Cerebellar nuclear complex (tissue), 1 donor: ENCODE measurements at places on chromosomes 12 and 14.

- no peak for DNase-seq
These were observed 147.4 kb downstream of the ANO2 start for GRCh38 chr12:5797661-5798060.

DNA sequence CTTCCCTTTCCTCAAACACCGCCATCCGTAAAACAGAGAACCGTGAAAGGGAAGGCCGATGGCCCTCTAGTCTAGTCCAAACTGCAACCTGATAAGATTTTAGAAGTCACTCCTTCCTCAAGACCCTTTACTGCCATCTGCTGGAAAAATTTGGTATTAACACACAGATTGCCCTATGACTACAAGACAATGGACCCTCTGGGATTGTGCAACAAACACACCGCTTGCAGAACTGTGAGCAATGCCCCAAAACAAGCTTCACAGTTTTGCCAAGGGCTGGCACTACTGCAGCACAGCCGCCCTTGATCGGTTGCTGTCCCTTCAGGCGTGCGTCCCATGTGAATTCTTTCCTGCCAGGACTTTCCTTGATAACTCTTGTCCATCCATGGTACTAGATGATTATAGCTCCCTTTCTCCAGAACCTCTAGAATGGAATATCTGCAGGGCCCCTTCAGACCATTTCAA, 23.1 kb downstream of the LLPH start:
- DNase-seq: peak; percentile 29

- no peak for DNase-seq
These were observed 3.4 kb upstream of the PPM1A start for GRCh38 chr14:60245380-60246177.

GRCh38 chr14:36424478-36425102, 95.4 kb downstream of the NKX2-1 start:
- DNase-seq: no peak

DNA sequence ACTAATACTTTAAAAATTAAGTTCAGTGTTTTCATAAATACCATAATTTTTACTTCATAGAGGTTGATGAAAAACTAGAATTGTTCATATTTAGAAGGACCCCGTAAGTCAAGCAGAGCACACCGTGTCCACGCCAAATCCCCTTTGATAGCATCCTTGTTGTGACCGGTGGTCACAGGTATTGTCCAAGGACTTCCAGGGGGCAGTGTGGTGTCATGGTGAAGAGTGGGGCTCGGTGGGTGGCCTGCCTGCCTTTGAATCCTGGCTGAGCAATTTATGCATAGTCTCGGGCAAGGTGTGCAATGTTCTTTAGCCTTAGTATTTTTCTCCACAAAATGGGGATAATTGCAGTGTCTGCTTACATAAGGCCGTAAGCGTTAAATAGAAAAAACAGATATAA, 169.9 kb downstream of the KTN1 start:
- no peak for DNase-seq

GRCh38 chr14:91009501-91010152, 50.8 kb downstream of the RPS6KA5 start:
- DNase-seq: no peak

DNA sequence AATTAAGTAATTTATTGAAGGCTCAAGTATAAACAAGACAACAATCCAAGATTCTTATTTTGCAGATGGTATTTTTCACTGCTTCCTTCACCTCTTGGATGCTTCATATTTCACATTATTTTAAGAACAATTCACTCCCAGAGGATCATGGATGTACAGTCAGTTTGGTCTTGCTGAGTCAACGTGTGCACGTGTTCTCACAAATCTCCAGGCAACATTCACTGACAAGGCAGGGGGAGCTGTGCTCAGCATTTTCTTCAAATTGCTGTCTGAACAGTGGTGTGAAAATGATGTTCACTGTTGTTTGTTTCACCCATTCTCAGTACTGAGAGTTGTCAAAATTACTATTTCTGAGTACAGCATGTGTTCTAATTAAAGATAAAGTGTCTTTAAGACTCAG, 118.3 kb upstream of the SLC38A4 start:
- no peak for DNase-seq

- no peak for DNase-seq
These were observed 35.7 kb downstream of the RAB21 start for GRCh38 chr12:71790331-71790730.

DNA sequence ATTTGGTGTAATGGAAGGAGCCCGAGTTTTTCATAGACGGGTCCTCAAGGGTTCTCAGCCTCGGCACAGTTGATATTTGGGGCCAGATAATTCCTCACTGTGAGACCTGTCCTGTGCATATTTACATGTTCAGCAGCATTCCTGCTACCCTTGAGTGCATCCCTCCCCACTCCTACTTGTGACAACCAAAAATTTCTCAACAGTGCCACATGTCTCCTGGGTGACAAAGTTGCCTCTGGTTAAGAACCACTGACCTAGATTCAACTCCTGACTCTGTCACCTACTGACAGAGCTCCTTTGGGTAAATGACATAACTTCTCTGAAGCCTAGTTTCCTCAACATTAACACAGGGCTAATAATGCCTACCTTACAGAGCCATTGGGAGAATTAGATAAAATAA, 60.4 kb downstream of the TTC9 start:
- DNase-seq: no peak

DNA sequence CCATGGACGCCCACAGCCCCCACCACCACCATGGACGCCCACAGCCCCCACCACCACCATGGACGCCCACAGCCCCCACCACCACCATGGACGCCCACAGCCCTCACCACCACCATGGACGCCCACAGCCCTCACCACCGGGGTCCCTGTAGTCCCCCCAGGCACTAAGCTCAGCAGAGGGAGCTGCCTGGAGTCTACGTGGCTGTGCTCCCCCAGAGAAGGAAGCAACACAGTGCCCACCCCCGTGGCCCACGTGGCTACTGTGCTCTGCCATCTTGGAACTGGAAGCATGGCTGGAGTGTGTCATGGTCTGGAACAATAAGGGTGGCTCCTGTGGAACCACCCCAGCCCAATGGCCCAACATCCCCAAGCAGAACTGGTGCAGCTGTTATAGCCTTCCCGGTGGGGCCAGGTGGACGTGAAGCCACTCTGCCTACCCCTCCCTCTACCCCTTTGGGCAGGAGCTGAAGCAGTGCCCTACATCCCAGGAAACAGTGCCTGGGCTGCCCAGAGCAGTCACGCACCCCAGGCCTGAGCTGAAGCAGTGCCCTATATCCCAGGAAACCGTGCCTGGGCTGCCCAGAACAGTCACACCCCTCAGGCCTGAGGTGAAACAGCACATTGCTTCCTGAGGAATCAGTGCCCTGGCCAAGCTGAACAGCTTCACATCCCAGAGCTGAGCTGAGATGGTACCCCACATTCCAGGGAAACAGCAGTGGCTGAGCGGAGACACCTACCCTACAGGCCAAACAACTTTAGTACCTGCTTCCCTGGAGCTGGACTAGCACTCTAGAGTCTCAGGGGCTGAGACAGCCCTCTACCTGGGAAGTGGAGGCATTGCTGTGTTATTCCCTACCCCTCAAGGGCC, 9.0 kb upstream of the SFSWAP start:
- DNase-seq: no peak

GRCh38 chr12:33589576-33590114, 150.0 kb upstream of the SYT10 start:
- no peak for DNase-seq

- DNase-seq: no peak
These were observed 109.1 kb downstream of the C12orf50 start for GRCh38 chr12:87920139-87920538.

DNA sequence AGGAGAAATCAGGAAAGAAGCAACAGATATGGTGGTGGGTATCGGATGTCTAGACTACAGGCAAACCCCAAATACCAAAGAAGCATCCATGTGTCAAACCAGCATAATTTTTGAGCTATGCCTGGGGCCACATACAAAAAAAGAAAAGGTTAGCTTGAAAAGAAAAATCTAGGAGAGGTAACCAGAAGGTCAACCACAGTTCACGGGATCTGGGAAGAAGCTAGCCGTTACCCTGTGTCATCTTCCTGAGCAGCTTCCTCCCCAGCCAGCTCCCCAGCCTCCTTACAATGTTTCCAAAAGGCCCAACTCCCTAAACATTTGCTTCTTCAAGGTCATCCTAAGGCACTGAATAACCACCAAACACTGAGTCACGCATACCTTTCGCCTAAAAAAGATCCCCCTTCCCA, 3.1 kb downstream of the SINHCAF start:
- no peak for DNase-seq

DNA sequence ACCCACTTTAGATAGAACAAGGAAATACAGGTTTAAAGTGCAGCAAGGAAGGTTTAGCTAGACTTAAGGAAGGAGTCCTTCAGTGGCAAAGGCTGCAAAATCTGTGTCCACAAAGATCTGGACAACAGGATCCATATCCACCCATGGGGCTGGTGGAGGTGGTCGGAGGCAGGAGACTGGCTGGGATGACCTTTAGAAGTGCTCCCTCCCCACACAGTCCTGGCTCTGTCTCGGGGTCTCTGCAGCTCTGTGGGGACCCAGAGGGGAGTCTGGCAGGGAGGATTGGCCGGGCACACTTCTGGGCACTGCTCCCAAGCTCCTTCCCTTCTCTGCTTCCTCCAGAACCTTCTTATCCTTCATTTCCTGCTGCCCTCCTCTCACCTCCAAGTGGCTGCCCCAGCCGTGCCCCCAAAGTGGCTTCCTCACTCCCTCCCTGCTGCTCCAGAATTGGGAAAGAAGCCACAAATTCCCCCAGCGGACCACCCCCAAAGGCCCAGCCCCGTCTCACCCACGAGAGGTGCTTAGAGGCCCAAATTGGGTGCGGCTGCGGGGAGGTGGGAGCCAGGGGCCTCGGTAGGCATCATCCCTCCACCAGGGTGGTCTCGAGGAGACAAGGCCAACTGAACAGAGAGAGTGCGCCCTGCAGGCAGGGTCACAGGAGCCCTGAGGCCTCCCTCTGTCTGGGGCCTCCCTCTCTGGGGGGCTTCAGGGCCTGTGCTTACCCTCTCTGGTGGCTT, 21.9 kb upstream of the PGF start:
- DNase-seq: no peak

DNA sequence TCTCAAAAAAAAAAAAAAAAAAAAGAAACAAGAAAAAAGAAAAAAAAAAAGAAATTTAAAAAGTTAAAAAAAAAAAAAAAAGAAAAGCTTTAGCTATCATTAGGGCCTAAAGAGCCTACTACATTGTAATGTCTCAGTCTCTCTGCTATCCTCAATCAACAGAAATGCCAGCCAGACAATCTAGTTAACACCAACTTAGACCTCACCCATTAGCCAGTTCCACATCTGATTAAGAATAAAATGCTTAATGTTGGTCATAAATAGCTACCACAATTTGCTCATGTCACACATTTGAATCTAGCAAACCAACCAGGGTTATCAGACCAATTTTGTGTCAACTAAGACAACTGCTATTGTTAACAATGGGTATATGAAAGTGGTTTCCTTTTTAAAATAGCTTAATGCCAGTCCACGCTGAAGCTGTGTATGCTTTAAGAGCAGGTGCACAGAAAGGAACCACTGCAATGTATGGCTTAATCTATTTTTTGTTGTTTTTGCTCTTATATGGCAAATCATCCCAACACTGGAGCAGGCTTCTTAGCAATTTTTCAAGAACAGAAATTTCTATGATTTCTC, 45.5 kb upstream of the SELPLG start:
- no peak for DNase-seq

DNA sequence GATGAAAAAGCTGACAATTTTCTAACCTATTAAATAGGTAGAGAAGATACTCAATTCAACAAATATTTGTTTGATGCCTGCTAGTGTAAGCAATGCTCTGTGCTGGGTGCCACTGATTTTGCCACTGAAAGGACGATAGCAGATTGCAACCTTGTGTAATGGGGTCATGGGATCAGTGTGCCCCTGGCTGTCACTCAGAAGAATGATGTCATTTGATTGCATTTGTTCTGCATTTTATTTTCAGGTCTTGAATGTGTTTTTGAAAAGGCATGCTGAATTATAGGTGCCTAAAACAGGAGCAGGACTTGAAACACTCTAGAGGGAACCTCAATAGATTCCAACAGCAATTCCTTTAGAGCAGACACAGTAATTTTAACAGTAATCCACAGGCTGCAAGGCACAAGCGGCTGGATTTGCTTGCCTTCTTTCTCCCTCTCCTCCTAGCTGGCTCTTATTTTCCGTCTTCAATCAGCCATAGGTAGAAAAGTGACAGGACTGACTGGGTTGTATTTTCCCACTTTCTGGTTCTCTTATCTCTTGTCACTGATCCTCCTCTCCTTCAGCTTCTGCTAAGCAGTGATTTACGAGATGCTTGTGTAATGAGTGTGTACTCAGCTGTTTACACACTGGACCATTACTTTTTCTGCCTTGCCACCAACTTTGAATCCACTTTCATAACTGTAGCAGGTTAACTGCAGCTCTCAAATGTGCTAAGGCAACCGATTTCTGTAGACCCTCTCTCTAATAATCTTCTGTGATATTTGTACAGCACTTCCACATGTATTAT, 4.1 kb downstream of the PLXNC1 start:
- no peak for DNase-seq

GRCh38 chr12:20486233-20486632, 117.9 kb downstream of the PDE3A start:
- no peak for DNase-seq

GRCh38 chr12:105576261-105576660, 245.8 kb downstream of the C12orf75 start:
- DNase-seq: no peak

DNA sequence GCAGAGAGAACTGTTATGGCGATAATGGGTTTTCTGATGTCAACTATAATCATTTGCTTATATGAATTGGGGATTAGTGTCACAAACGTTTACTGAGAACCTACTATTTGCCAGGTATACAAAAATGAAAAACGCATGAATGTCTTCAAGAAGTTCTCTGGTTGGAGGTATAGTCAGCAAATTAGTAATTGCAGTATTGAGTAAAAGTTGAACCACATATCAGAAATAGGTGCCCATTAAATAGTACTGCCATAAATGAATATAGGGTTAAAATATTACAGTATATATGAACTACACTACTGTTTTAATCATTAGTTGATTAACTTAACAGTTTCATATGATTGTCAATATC, 60.0 kb downstream of the PTPRB start:
- no peak for DNase-seq

DNA sequence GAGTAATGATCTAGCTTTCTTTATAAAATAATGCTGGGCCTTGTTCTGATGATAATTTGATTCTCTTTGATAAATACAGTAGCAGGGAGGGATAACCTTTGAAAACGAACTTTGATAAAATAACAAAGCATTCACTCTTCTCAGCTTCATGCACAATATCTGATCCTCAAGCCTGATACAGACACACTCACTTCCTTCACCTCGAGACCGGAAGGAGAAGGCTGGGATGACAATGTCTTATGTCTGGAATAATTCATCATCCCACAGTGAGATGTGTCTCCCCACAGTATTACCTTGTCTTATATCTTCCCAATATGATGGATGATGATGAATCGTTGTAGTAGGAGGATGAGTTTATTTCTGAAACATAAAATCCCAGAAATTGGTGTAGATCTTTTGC, 15.5 kb upstream of the NR1H4 start:
- no peak for DNase-seq

- no peak for DNase-seq
These were observed 42.6 kb downstream of the TRAF3 start for GRCh38 chr14:102819747-102820330.

- DNase-seq: no peak
These were observed 83.1 kb downstream of the ARL6IP4 start for GRCh38 chr12:123063535-123063934.

GRCh38 chr14:90332271-90332584, 487 bp upstream of the NRDE2 start:
- no peak for DNase-seq

GRCh38 chr12:42957561-42958290, 368.2 kb upstream of the PRICKLE1 start:
- no peak for DNase-seq
